MV-4-11 (cell line): ENCODE measurements at places on chromosomes 2 and 18.

- DNase-seq, result no peak
These were observed 10.5 kb downstream of the AQP12B start for GRCh38 chr2:240672076-240672700.

GRCh38 chr18:11570769-11571412, 38.5 kb upstream of the SLC35G4 start:
- no peak for DNase-seq

GRCh38 chr2:54813584-54813983, 90.1 kb downstream of the EML6 start:
- DNase-seq, result no peak

GRCh38 chr2:88139203-88139702, 11.4 kb upstream of the FABP1 start:
- DNase-seq, result no peak

DNA sequence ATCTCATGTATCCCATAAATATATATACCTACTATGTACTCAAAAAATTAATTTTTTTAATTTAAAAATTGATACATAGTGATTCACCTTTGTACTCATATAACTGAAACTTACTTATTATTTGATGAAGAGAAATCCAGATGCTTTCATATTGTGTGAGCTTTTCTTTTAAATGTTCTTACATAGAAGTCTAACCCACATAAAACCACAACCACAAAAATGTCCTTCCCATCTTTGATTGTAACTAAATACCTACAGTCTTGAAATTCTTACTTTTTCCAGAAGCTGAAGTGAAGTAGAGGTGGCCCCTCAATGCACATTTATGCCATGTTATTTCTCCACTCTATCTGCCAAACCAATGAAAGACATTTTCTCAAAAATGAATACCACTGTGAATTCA, 117.9 kb upstream of the COL5A2 start:
- no peak for DNase-seq

DNA sequence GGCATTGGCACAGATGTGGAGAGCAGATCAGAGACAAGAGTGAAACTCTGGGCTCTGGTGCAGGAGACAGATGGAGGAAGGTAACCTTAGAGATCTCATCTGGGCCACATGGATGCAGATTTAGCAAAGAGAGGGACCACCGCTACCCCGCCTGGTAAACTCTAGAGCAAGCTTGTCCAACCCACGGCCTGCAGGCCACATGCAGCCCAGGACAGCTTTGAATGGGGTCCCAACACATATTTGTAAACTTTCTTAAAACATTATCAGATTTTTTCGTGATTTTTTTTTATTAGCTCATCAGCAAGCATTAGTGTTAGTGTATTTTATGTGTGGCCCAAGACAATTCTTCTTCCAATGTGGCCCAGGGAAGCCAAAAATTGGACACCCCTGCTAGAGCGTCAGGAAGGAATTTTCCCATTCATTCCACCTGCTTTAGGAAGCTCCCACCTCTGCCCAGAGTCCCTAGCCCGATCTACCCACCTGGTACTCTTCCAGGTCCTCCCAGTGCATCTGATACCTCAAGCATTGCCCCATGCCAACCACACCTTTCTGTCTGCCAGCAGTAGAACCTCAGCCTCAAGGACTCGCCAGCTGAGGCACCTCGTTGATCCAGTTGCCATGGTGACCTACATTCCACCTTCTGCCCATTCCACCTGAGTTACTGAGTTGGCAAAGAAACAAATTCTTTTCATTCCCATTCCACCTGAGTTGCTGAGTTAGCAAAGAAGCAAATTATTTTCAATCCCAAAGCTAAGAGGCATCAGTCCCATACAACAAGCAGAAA, at the start of gene CIB4:
Gene CIB4, minus strand, starts transcription at position 586 of the 784 bp plus-strand sequence. Its CDS starts 52 bp downstream, at position 534.
- DNase-seq, result no peak

DNA sequence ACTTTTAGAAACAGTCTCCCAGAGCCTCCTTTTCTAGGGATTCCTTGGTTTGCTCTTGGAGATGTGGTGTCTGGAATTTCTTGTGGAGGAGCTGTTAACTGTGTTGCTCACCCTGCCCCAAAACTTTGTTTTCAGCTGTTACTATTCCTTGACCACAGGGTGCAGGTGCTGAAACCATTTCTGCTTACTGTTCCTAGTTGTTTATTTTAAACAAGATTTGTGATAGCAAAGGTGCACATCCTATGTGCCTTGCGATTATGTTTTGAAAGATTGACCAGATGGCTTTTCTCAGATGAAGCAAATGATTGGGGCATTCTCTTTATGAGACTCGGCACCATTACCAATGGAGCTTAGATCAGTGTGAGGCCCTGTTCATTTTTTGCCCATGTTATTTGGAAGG, 111.2 kb downstream of the RAB3GAP1 start:
- DNase-seq, result no peak

GRCh38 chr2:7071916-7072556, 154.8 kb downstream of the RNF144A start:
- DNase-seq, result peak; percentile 96

GRCh38 chr18:39318008-39318407, 1752.4 kb upstream of the CELF4 start:
- peak; percentile 90 for DNase-seq

DNA sequence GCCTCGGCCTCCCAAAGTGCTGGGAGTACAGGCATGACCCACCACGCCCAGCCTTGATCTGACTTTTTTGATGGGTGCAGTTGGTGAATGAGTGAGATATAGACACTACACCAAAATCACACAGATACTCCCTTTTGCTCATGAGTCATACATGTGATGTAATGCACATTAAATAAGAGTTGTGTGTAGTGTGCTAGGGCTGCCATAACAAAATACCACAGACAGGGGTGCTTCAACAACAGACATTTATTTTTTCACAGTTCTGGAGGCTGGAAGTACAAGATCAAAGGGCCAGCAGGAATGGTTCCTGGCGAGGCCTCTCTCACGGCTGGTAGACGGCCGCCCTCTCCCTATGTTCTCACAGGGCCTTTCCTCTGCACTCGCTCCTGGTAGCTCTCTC, 46.6 kb downstream of the GBX2 start:
- no peak for DNase-seq

DNA sequence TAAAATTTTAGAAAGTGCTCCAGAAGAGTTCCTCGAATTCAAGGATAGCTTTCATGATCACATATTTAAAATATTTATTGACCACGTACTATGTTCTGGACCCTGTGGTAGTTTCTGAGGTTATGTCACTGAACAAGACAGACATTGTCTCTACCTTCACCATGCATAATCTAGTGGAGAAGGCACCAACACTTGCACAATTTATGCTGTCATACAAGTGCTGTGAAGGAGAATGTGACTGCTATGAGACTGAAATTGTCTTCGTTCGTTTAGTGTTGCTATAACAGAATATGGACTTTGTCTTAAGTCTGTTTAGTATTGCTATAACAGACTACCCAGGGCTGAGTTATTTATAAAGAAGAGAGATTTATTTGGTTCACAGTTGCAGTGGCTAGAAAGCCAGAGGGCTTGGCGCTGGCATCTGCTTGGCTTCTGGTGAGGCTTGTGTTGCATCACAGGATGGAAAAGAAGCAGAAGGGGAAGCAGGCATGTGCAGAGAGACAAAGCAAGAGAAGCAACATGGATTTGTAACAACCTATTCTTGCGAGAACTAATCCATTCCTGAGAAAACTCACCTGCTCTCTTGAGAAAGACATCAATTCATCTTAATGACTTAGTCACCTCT, 50.0 kb upstream of the RFX8 start:
- DNase-seq, result peak; percentile 90

GRCh38 chr2:107589079-107589491, 237.6 kb upstream of the RGPD4 start:
- no peak for DNase-seq

DNA sequence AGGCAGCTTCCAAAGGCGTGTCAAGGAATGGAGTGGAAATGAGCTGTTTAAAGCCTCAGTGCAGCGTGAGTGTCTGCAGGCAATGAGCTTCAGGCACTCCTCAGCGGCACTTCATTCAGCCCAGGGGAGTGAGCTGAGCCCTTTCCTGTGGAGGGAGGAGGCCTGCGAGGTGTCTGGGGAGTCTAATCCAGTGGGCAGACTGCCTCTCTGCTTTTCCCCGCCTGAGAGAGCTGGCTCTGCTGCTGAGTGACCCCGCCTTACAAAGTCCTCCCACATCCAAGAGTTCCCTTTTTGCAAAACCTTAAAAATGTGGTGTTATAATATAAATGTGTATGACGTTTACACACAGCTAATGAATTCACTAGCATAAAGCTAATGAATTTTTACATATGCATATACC, 7.0 kb upstream of the LDLRAD4 start:
- DNase-seq, result peak; percentile 59
